ENCODE measurements at places on chromosomes 16 and 17.

DNA sequence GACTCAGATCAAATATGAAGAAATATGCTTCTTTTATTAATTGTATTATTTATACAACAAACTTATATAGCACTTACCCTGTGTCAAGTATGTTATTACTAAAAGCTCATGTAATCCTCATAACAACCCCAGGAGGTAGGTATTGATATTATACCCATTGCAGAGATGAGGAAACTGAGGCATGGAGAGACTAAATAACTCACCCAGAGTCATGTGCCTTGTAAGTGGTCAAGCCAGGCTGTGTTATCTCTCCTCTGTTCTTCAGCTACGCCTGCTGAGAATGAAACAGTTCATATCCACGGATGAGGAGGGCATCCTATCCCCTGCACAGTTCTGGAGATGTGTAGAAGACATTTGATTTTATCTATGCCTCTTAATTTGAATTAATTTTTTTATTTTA, 78.1 kb downstream of the RBBP6 start:
- DNase-seq = no peak

DNA sequence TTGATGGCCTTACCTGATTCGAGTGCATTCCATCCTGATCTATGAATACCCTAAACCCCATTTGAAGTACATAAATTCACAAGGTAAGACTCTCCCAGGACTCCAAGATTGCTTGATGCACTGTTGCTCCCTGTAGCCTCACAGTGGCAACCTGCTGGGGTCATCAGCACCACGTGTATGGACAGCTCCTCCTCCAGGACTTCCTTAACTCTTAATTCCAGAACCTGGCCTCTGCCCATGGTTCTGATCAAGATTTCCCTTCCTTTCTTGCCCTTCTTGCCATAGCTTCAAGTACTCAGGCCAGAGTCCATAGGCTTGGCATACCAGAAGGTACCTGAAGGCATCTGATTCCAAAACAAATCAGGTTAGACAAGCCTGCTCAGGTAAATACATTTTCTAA, 34.0 kb upstream of the NLK start:
- DNase-seq = no peak

DNA sequence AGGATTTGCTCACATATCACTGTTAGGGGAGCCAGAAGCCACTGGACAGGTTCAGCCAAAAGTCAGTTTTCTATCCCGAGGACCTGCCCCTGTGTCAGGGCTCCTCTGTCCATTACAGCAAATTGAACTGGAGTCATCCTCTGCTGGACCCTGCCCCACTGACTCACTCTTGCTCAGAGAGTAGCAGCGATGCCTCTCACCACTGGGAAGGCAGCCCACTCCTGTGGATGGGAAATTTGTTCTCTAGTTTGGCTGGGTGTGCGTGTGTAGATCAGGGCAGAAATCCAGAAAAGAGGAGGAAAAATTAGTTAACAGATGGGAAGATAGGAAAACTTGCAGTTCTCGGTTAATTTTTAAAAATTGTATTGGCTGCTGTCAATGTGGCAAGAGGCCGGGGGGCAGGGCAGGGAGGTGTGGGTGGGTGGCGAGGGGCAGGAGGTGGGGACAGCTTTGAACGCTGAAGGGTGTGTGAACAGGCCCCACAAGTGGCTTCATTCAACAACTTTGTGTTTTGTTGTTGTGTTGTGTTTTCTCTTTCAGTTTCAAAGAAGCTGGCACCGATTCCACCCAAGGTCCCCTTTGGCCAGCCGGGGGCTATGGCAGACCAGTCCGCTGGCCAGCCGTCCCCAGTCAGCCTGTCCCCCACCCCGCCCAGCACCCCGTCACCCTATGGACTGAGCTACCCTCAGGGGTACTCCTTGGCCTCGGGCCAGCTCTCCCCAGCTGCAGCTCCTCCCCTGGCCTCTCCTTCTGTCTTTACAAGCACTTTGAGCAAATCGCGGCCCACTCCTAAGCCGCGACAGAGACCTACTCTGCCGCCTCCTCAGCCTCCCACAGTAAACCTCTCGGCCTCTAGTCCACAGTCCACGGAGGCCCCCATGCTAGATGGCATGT, 33.6 kb downstream of the ELAC2 start:
- peak; percentile 76 for DNase-seq

DNA sequence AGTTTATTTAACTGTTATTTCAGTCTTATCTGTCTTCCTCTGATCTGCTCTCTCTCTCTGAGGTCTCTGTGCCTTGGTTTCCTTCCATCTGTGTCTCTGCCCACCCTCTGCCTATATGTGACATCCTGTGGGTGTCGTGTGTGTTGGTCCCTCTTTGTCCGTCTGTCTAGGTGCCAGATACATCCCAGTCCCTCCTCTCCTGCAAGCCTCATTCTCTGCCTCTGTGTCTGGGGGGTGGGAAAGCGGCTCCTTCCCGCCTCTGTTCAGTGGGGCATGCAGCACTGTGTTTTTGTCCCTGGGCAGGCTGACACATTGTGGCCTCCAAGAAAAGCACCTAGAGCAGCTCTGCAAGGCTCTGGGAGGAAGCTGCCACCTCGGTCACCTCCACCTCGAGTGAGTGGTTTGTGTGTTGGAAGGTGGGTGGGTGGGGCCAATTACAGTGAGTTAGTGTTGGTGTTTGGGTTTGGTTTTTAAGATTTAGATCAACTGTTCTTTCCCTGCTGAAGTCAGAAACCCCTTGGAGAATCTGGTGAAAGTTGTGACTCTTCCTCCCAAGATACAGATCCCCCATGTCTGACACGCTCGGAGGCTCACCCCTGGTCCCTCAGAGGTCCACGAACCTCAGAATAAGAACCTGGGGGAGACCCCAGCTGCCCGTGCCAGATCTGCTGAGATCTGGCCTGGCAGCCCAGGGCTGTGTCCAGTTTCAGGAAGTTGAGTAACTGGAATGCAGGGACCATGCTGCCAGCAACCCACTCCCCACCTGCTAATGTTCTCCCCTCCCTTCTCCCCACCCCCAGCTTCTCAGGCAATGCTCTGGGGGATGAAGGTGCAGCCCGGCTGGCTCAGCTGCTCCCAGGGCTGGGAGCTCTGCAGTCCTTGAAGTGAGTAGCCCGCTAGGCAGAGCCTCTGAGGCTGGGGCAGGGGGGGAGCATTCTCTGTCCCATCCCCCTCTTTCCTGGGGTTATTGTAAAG, 50.9 kb upstream of the CPNE2 start:
- no peak for DNase-seq

- no peak for DNase-seq
Measured at GRCh38 chr16:48824271-48824670, 214.3 kb upstream of the N4BP1 start.

DNA sequence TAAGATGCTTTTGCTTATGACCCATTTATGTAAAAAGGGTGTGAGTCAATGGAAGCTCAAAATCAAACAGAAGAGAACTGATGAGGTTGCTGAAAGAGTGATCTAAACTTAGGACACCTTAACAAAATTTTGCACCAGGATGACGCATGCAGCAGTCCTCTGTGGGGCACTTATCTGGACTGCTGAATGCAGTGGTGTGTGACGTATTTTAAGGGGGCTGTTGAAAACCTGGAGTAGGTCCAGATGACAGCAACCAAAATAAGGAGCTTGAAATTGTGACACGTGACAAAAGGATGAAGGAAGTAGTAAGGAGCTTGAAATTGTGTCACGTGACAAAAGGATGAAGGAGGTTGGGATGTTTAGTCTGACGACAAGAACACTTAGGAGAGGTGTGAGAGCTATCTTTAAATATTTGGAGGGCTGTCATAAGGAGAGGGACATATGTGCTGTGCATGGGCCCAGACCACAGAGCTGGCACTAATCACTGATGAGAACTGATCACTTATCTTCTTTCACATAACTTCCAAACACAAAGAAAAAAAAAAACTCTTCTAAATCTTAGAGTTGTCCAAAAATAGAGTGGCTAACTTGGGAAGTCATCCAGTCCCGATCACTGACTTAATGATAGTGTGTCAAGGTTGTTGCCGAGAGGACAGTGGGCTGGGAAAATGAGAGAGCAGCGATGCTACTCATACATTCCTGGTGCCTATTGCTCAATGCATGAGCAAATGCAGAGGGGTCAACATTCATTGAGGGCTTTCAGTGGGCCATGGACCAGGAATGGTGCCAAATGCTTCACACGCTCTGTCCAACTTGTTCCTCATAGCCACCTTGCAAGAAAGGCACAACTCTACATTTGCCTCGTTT, 264.2 kb upstream of the ZFHX3 start:
- no peak for DNase-seq

- no peak for DNase-seq
Measured at GRCh38 chr17:2635675-2636074, 42.2 kb downstream of the PAFAH1B1 start.

GRCh38 chr17:30212750-30213149, 22.7 kb downstream of the SLC6A4 start:
- no peak for DNase-seq

- DNase-seq = no peak
Measured at GRCh38 chr17:66930933-66931332, 33.6 kb upstream of the CACNG4 start.

- DNase-seq = no peak
Measured at GRCh38 chr16:17230932-17231581, 239.7 kb downstream of the XYLT1 start.

DNA sequence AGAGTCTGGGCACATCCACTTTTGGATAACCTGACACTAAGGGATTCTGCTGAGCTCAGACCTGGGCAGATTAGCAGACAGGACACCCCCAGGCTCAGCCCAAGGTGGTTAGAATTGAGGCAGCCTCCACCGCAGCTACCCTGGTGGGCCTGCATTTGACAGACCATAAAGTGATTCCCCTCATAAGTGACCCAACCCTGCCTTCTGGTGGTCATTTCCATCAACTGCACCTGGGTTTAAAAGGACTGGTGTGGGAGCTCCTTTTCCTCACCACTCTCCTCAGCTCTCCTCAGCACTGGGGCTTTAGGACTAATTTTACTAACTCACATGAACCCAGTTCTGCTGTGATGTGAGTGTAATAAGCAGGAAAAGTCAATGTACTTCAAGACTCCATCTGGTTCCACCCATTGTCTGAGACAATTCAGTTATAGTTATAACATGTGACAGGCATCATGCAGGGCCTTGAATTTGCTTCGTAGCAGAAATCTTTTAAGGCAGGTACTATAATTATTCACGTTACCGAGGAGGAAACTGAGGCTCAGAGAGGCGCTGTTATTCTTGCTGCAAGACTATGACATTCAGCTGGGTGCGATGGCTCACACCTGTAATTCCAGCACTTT, 42.5 kb downstream of the MYH3 start:
- DNase-seq = no peak

GRCh38 chr17:48484850-48485249, 46.0 kb downstream of the HOXB1 start:
- DNase-seq = no peak

GRCh38 chr17:76623271-76624146, 20.0 kb downstream of the ST6GALNAC1 start:
- no peak for DNase-seq

DNA sequence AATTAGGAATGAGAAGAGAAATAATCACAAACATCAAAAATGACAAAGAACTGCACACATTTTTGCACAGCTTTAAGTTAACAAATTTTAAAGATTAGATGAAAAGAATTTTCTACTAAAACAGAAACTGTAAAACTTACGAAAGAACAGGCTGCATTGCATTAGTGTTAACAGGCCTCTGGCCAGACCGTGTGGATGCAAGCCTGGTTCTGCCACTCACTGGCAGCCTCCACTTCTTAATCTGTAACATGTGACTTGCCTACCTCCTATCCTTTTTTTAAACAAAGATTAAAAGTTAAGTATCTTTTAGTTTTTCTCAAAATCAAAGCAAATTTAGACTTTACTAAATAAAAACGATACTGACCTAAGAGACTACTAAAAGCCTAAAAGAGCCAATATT, 37.5 kb downstream of the CREBBP start:
- no peak for DNase-seq

- DNase-seq = no peak
Measured at GRCh38 chr17:77126519-77126918, 14.2 kb upstream of the SEC14L1 start.
